ENCODE measurements at places on chromosomes 16 and 17.

- no peak for DNase-seq
These were observed 16.9 kb upstream of the GLIS2 start for GRCh38 chr16:4298761-4299522.

DNA sequence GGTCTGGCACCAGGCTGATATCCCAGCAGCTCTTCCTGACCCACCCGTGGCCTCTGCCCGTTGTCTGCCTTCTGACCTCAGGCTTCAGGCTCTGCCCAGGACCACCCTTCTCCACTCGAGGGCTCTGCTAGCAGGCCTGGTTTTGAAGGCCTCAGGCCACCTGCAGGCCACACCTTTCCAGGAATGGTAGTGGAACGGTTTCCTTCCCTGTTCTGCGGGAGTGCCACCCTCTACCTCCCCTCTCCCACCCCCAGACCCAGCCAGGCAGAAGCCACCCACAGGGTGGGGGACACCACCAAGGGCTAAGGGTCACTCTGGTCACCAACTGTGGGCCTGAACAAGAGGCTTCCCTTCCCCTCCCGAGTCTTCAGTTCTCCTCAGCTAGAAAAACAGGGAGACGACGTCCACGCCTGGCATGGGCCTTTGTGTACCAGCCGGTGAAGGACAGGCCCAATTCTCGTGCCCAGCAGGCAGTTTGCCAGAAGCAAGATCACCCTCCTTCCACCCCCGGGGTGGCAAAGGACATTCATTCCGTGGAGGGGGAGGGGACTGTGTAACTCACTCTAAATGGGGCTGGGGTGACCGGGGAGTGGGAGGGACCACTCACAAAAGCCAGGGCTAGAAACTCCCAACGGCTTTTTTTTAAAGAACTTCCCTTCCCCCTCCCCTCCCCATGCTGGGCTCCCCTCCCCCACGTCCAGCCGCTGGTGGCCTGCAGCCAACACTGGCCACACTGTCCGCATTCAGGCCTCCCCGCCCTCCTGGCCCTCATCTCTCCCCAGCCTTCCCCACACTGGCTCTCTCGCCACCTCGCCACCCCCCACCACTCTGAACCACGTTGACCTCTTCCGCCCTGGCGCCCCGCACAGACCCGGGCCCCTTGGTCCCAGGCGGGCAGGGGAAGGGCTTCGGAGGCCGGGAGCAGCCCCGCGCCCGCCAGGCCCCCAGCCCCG lies 7.7 kb downstream of the CBX4 start:
- no peak for DNase-seq

DNA sequence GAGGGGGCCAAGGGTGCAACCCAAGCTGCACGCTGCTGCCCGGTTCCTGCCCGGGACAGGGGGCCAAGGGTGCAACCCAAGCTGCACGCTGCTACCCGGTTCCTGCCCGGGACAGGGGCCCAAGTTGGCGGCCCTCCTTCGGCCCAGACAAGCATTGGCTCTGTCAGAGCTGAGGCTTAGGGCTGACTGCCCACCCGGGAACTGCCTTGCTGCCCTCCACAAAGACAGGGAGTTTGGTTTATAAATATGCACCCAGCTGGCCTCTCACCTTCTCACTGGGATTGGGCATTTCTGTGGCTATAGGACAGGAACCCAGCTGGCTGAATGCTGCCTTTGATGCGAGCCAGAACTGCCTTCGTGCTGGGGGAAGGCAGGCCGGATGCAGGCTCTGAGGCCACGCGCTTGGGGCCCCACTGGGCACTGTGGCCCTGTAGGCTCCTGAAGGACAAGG lies 105.7 kb downstream of the IRX5 start:
- no peak for DNase-seq

- DNase-seq: no peak
These were observed 1109.7 kb downstream of the CDH11 start for GRCh38 chr16:64012166-64012565.

GRCh38 chr17:66322764-66323163 lies 20.4 kb downstream of the PRKCA start:
- DNase-seq: no peak

DNA sequence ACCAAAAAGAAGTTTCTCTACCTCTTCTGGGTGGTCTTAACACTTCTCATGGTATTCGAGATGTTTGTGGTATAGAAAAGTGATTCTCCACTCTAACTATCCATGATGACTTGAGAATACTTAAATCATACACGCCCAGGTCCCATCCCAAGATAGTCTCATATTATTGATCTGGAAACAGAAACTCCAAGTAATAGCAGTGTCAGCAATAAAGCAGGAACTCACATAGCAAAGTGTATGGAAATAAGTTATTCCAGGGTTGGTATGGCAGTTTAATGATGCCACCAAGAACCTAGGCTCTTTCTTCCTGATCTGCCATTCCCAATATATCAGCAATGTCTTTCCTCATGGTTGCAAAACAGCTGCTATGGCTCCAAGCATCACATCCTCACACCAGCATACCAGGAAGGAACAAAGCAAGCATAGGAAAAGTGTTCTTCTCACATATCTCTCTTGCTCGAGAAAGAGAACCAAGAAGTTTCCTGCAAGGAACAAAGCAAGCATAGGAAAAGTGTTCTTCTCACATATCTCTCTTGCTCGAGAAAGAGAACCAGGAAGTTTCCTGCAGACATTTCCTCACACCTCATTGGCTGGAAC lies 23.6 kb upstream of the TOX3 start:
- DNase-seq: no peak

DNA sequence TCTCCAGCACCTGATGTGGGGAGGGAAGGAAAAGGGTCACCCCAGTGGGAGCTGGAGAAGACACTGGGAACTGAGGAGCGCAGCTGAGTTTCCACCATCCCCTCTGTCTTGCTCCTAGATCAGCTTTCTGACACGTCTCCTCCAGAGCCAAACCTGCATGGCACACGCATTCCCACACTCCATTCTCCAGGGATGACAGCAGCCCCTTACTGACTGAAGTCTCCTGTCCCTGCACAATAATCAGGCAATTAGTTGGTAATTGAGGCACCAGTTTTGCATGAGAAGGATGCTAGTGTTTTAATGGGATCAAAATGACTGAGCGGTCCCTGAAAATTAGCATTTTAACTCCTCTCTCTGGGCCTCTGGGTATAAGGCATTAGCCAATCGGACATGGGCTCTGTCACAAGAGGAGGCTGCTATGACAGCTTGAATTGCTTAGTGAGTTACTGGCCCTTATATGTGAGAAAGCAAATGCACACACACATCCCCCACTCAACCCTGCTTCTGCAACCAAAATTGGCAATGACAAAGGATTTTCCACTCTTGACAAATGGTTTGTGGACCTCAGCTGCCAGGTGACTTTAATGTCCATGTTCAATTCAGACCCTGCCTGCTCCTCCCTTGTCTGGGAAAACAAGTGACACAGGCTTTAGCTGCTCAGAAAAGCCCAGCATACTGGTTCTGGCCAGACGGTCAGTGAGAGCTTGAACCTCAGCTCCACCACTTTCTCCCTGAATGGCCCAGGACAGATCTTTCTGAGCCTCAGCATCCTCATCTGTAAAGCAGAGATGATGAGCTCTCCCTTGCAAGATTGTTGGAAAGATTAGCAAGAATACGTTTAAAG lies 57.2 kb upstream of the SREBF1 start:
- DNase-seq: no peak

DNA sequence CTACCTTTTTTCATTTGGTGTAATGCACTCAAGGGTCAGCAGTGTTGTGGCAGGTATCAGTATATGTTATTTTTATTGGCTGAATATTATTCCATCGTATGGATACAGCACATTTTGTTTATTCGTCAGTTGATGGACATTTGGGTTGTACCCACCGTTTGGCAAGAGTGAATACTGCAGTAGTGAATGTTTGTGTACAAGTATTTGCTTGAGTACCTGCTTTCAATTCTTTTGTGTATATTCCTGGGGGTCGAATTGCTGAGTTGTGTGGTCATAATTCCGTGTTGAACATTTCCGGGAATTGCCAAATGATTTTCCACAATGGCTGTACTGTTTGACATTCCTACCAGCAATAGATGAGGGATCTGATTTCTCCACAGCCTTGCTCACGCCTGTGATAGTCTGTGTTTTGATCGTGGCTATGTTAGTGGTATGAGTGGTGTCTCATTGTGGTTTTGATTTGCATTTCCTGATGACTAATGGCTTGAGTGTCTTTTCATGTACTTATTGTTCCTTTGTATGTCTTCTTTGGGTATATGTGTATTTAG lies 108.4 kb downstream of the OR1D5 start:
- DNase-seq: no peak

DNA sequence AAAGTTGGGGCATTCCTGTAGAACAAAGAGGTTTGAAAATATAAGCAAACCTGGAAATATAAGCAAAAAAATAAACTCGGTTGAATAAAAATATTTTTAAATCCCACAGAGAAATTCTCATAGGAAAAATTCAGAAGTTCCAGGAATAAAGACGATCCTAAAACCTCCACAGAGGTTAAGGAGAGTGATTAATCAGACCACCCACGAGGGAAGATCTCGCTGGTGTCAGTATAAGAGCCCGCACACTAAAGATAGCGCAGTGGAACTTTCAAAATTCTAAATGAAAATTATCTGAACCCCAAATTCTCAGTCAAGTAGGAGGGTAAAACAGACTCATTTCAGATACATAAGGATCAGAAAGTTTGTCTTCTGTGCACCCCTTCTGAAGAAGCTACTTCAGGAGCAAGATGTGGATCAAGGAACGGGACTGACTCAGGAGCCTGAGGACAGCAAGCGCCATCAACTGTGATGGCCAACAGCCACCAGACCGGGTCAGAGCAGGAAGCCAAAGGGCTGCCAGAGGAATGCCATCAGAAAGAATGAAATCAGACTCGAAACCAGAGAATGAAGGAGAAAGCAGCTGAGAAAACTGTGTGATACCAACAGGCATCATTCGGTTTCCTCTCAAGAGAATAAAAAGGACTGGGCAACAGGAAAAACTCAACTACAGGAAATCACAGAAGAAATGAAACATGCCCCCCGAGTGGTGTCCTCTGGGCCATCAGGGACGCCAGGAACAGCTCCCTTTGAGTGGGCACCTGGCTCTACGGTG lies 66.9 kb downstream of the CYTH1 start:
- DNase-seq: no peak

- no peak for DNase-seq
These were observed 1.7 kb downstream of the KCNJ12 start for GRCh38 chr17:21377705-21378396.

GRCh38 chr16:77807-78443 lies at the start of gene MPG:
Gene MPG (plus strand): TSS chr16:78225. CDS start chr16:78310, 85 bp downstream.
- peak; percentile 91 for DNase-seq

GRCh38 chr16:75398333-75398732 lies 35.0 kb downstream of the CFDP1 start:
- no peak for DNase-seq

DNA sequence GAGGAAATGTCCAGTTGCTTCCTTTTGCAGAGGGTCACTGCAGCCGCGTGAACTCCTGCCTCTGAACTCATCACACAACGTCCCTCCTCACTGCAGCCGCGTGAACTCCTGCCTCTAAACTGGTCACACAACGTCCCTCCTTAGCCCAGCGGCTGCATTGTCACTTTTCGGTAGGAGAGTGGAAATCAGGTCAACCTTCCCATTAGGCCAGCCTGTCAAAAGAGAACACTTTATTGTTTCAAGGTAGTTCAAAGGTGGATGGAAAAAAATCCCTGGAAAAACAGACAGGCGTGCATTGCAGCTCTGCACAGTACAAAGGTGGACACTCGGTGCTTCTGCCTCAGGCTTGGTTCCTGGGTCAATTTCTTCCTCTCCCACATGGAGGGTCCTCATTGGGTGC lies 280.2 kb downstream of the FOXL1 start:
- DNase-seq: no peak

DNA sequence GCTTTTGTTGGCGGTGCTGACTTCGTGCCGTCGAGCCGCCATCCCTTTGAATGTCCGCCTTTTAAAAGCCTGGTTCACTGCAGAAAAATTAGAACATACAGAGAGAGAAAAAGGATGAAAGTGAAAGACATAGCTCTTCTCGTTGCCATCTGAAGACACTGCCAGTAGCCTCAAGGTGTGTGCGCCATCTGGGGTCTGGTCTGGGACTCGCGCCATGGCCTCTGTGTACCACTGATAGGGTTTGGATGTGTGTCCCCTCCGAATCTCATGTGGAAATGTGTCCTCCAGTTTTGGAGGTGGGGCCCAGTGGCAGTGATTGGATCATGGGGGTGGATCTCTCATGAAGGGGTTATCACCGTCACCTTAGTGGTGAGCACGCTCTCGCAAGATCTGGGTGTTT lies 15.5 kb downstream of the GSE1 start:
- DNase-seq: no peak

GRCh38 chr17:44518032-44518431 lies 14.8 kb upstream of the GPATCH8 start:
- DNase-seq: no peak

GRCh38 chr16:88759245-88759975 lies 25.6 kb downstream of the PIEZO1 start:
- DNase-seq: peak; percentile 45

- DNase-seq: no peak
These were observed 26.4 kb downstream of the CPD start for GRCh38 chr17:30405161-30405560.

DNA sequence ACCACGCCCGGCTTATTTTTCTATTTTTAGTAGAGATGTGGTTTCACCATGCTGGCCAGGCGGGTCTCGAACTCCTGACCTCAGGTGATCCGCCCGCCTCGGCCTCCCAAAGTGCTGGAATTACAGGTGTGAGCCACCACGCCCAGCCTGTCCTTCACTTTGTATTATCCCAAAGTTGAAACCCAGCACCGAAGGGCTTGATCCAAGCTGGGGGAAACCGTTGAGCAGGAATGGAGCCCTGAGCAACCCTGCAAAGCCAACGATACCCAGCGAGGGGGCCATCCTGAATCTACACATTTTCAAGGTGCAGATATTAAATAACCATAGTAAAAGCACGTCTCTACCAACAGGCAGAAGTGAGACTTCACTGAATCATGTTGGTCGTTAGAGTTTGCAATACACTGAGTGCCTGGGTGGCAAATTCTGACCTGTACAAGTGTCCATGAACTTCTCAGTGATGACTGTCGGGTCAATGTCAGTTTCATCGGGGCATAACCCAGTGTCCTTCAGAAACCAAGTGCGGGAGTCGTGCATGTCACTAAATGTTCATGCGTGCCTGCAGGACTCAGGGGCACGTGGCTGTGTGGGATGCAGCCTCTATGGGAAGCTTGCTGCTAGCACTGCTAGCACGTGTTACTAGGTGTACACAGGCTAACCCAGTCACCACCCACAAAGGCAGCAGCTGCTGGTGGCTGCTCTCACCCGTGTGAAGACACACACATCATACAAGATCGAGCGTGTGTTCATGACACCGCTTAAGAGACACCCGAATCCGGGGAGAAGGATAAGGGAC lies 10.5 kb upstream of the RBFOX3 start:
- peak; percentile 10 for DNase-seq

GRCh38 chr17:79922116-79922601 lies 82.9 kb upstream of the CBX4 start:
- DNase-seq: no peak
